T-cell (primary cell): ENCODE measurements at places on chromosomes 2 and 18.

GRCh38 chr2:30454571-30454970, 7.5 kb downstream of the LCLAT1 start:
- no peak for DNase-seq

DNA sequence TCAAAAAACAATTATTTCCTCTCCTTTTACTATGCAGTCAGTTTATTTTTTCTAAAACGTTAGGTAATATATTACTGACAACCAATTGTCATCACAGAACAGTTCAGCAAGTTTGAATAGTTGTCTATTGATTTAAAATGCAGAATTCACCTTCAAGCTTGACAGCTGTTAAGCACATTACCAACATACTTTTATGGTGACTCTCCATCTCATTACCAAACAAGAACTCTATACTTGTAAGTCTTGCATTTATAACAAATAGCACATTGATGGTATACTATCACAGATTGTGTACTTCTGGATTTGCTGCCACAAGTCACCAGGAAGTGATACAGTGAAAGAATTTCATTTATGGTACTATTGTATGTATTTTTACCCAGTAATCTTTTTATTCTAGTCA, 99.4 kb upstream of the PPP1CB start:
- no peak for DNase-seq

- DNase-seq = no peak
Measured at GRCh38 chr2:160499865-160500264, 6.3 kb upstream of the RBMS1 start.

- DNase-seq = no peak
Measured at GRCh38 chr2:184646177-184646576, 47.8 kb downstream of the ZNF804A start.

DNA sequence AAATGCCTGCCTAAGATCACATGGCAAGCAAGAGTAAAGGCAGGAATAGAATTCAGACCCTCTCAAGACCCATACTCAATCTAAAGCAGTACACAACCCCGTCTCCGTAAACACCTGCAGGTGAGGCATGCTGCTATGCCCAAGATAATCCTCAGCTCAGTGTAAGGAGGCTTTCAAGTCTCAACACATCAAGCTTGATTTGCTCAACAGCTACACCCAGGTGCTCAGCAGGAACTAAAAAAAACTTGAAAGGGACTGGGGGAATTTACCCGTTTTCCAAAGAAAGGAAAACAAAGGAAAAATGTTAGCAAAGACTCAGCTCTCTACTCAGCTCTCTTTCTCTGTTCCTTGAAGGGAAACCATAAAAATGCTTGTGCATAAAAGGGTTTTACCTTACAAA, 301.8 kb downstream of the C1D start:
- DNase-seq = no peak

DNA sequence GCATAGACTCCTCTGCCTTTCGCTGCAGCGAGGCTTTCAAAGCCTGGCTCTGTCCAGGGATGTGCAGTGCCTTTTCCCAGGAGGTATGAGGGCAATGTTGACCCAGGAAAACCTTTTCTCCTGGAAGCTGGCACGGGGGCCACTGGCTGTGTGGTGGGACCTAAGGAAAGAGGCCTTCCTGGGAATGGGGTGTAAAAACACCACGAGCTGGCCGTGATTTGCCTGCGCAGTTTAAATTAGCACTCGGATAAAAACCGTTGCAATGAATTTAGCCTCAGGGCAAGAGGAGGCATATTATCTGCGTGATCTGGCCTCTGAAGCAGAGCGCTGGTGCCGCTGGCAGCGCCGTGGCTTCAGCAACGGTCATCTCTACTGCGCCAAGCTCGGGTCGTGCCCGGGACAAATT, 3.0 kb downstream of the OSR1 start:
- no peak for DNase-seq

- DNase-seq = no peak
Measured at GRCh38 chr2:168231609-168232241, 15.7 kb downstream of the STK39 start.

- DNase-seq = no peak
Measured at GRCh38 chr2:59919579-59919978, 633.9 kb downstream of the BCL11A start.

- peak; percentile 22 for DNase-seq
Measured at GRCh38 chr2:84946204-84947009, 24.6 kb upstream of the KCMF1 start.

DNA sequence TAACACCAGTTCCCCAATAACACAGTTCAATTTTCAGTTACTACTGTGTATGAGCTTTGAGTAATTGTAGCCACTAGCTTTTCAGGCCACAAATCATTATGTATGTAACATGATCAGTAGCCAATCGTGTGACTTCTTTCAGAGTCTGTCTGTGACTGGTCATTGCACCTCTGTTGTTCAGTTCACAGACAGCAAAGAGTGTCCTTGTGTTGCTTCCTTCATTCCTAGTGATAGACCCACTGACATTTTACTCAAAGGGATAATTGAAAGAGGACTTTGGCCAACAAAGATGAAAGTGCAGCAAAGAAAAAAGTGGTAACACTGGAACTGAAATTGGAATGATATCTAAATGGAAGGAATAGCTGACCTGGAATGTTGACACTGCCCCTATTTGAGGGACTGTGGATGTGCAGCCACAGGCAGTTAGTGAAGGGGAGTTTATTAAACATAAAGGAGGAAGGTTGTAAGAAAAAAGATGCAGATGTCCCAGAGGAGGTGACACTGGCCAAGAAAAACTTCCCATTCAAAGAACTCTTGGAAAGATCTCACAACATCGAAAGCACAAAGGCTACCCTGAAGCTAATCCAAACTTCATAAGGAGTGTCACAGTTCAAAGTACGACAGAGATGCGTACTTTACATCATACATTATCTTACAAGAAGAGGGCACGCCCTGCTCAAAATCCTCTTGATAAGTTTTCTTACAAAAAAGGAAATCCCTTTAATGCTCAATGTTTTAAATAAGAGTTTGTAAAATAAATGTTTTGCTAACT, 19.3 kb downstream of the TTC39C start:
- no peak for DNase-seq

DNA sequence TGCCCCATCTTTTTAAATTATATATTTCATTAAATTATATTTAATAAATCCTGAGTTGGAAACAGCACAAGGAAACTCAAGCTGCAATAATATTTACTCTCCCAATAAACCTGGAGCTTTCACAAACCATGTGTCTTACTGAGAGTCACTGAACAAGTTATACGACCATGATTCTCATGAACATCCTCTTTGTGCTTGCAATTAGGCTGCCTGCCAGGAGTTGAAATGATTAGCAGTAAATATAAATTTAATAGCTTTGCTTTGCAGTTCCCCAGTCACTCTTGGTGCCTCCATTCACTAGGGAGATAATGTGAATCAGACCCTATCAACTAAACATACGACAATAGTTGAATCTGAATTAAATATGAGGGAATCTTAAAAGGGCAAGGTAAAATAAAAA, 905.1 kb downstream of the NRXN1 start:
- DNase-seq = no peak

- DNase-seq = no peak
Measured at GRCh38 chr2:82027921-82028615, 1723.5 kb upstream of the LRRTM1 start.

DNA sequence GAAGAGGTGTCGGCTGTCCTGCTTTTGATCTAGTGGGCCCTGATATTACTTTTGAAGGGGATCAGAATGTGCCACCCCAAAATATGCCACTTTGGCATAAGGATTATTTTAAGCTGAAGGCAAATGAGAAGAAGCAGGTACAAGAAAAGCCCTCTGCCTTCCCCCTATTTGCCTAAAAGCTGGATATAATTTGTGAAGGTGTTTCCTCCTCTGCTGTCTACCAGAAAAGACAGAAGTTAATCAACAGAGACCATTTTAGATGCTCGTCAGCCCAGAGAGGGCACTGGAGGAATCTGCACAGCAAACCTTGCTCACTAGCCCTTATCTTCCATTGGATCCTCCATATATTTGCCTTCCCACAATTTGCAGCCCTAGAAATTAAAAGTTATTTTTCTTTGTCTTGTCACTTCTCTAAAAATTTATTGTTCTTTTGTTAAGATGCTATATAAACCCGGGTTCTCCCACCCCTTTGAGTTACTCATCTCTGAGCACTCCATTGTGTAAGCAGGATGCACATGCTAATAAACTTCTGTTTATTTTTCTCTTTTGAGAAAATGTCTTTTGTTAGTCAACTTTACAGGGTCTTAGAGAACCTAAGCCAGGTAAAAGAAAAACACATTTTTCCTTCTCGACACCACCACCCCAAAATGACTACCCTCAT, 163.2 kb upstream of the SLC1A4 start:
- DNase-seq = no peak

GRCh38 chr18:29251681-29252080, 1074.8 kb upstream of the CDH2 start:
- DNase-seq = no peak

GRCh38 chr2:30641765-30642345, 165.4 kb downstream of the CAPN13 start:
- DNase-seq = no peak

DNA sequence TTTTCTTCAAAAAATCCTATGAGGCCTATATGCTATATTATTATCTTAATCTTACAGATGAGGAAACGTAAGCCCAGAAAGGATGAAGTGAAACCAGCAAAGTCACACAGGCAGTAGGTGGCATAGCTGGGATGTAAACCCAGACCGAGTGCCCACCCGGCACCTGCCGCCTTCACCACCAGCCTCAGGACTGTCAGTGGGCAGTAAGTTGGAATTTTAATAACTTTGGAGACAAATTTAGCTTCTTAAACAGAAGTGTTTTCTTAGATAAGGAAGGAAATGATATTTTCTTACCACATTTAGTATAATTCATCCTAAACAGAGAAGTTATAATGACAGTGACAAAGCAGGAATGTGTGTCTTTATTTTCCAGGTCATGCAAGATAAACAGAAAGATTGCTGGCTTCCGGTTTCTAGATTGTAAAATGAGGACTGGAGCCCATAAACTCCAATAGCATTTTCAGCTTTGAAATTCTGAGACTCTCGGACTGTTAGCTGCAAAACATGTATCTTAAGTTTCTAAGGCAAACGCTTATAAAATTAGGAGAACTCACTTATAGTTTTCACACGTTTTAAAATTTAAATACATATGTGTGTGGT, 59.3 kb downstream of the CD8B2 start:
- DNase-seq = no peak

DNA sequence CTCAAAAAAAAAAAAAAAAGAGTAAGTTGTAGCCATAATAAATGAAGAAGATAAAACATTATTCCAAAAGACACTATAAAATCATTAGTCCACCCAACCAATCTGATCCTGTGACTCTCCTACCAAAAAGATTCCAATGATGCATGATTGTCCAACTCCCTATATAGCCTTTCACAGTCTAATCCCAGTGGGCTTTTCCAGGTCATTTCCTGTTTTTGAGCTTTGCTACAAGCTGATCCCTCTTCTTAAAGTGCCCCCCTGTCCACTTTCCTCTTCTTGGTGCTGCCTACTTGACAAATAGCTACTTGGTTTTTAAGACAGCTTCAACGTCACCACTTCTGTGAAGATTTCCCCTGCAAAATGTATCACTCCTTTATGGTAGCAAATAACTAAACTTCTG, 88.4 kb downstream of the SEMA4F start:
- no peak for DNase-seq

DNA sequence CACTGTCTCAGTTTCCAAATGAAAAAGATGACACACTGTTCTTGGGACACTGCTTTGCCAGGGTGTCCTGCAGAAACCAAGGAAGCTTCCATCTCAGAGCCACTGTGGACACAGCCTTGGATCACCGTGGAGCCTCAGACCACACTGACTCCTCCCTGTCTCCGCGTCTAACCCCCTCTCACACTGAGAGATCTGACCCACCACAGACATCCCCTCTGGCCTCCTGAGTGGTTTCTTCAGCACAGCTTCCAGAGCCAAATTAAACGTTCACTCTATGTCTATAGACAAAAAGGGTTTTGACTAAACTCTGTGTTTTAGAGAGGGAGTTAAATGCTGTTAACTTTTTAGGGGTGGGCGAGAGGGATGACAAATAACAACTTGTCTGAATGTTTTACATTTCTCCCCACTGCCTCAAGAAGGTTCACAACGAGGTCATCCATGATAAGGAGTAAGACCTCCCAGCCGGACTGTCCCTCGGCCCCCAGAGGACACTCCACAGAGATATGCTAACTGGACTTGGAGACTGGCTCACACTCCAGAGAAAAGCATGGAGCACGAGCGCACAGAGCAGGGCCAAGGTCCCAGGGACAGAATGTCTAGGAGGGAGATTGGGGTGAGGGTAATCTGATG, 113.4 kb upstream of the PKDCC start:
- DNase-seq = no peak

DNA sequence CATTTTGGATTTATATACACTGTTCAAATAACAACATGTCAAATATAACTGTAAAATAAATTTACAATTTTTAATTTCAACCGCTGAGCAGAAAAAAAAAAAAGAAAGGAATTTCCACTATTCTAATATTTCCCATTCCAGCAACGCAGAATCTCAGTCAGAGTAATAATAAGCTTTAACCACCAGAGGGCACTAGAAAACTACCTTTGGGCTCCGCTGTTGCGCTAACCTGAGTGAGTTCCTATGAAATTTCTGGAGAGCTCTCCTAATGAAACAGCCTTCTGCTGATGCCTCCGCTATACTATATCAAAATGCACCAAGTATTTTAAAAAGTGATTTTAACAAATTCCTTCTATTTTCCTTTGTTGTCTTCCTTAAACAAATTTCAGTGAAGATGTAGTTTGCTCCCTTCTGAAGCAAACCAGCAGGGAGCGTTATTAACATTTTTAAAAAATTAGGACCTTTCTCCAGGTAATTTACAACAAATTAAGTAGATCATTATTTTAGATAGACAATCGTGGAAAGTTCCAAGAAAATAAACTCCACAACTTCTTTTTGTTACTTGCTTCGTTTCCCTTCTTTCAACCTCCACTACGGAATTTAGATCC, 23.0 kb downstream of the ERMN start:
- no peak for DNase-seq

DNA sequence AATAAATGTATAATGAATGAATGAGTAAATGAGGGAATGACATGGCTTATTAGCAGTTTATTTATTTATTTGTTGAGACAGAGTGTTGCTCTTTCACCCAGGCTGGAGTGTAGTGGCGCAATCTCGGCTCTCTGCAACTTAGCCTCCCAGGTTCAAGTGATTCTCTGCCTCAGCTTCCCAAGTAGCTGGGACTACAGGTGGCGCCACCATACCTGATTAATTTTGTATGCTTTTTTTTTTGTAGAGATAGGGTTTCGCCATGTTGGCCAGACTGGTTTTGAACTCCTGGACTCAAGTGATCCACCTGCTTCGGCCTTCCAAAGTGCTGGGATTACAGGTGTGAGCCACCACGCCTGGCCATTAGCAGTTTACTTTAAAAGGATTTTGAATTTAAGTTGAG, 100.3 kb upstream of the CAVIN2 start:
- DNase-seq = no peak

- DNase-seq = no peak
Measured at GRCh38 chr18:35324926-35325655, 19.1 kb downstream of the ZNF24 start.

DNA sequence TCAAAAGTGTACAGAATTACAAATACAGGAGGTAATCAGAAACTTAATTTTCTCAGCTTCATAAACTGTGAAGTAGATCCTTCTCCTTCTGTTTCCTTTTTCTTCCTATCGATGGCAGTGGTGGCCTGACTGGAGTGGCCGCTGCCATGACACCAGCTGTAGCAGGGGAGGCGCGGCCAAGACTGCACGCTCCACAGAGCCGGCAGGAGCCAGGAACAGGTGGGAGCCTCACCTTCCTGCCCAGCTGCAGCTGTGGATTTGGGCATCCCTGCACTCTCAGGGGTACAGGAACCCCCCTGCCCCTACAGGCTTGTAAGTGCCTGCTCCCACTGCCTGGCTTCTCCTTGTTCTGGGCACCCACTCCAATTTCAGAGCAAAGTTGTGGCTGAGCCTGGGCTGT, 76.1 kb downstream of the EPB41L3 start:
- DNase-seq = no peak

GRCh38 chr18:23479829-23480505, 23.3 kb upstream of the RMC1 start:
- DNase-seq = no peak
